ENCODE measurements at places on chromosomes 7 and 10. TPM values are rescaled to one million over a fixed set of nuclear protein-coding genes. Genes with fewer than 3 reads are reported as not detected.

The ZFYVE27 gene
- 18.8 TPM for total RNA-seq

The UPK3BL2 gene
- total RNA-seq = 2.6 TPM

The PRXL2A gene
- total RNA-seq = 195 TPM

The CPA2 gene
- total RNA-seq = not detected

The CADPS2 gene
- 48.0 TPM for total RNA-seq

The VTI1A gene
- total RNA-seq = 11.6 TPM

GRCh38 chr7:27973625-27974024 lies 207.0 kb downstream of the JAZF1 start:
- DNase-seq = no peak

- DNase-seq = no peak
These were observed 61.8 kb upstream of the EEPD1 start for GRCh38 chr7:36090976-36091873.

- DNase-seq = no peak
These were observed 48.1 kb upstream of the GLCCI1 start for GRCh38 chr7:7920481-7920880.

- peak; percentile 78 for DNase-seq
These were observed 6.5 kb downstream of the CHST12 start for GRCh38 chr7:2409745-2410414.

- DNase-seq = peak; percentile 56
These were observed 4.2 kb upstream of the UPP1 start for GRCh38 chr7:48084727-48085432.

GRCh38 chr10:76347832-76348231 lies 916.4 kb downstream of the LRMDA start:
- DNase-seq = no peak

DNA sequence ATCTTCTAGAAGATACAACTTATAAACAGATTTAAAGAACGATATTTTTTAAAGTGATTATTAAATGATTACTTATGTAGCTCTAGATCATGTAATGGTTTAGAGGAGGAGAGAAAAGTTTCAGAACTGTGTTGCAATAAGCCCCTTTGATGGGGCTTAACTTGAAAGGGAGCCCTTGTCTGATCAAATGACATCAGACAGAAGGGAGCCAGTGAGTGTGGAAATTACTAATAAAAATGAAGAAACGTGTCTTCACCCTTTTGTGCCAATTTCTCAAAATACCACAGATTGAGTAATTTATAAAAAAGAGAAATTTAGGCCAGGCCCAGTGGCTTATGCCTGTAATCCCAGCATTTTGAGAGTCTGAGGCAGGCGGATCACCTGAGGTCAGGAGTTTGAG lies 318.2 kb downstream of the EXOC4 start:
- no peak for DNase-seq

GRCh38 chr10:4643471-4643870 lies 182.5 kb upstream of the AKR1E2 start:
- DNase-seq = no peak

GRCh38 chr10:131183546-131184045 lies 127.9 kb downstream of the TCERG1L start:
- no peak for DNase-seq

GRCh38 chr10:49518982-49519578 lies 19.8 kb downstream of the ERCC6 start:
- peak; percentile 71 for DNase-seq

DNA sequence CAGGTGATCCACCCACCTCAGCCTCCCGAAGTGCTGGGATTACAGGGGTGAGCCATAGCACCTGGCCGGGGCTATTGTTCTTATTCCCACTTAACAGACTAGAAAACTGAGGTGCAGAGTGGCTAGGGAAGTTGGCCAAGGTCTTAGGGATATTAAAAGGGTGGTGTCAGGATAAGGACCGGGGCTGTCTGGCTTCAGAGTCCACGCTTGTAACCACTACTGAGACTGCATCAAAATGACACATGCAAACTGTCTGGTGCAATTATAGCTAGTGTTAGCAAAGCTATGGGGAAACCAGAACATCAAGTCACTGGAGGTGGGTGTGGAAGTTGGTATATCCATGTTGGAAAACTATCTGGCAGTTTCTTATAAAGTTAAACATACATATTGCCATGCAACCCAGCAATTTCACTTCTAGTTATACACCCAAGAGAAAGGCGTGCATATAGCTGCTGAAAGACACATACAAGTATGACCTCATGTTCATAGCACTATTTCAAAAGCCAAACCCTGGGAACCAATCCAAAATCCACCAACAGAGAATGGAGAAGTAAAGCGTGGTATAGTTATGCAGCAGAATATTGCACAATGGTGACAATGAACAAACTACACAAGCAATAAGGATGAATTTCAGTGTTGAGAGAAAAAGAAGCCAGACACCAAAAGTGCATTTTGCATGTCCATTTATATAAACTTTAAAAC lies 33.9 kb upstream of the EEPD1 start:
- peak; percentile 90 for DNase-seq

DNA sequence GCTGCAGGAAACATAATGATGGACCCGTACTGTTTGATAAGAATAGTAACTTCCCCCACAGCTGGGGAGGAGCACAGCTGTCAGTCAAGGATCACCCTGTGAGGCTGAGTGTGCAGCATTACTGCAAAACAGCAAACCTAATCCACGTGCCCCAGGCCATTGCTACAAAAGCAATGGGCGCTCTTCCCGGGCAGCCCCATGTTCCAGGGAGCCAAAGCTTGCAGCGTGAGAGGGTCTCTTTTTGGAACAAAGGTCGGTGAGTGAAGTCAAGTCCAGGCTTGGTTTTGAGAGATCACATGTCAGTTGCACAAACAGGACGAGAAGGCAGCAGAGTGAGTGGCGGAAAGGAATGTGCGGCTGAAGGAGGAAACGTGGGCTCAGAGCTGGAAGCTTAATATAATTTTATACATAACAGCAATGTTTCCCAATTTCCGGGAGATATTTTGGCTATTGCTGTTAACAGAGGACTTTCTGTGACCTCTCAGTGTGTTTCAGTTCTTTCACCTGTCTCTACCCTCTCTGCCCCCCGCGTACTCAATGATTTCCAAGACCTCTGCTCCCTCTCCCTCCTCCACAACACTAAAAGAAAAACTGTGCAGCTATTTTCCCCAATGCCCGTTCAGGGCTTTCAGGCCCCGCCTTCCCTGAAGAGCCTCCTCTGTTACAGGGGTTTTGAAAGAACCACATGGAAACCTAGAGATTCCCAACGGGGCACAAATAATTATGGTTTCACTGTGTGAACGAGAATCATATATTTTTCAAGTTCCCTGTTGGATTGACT lies 128.9 kb downstream of the MTPAP start:
- DNase-seq = peak; percentile 67

DNA sequence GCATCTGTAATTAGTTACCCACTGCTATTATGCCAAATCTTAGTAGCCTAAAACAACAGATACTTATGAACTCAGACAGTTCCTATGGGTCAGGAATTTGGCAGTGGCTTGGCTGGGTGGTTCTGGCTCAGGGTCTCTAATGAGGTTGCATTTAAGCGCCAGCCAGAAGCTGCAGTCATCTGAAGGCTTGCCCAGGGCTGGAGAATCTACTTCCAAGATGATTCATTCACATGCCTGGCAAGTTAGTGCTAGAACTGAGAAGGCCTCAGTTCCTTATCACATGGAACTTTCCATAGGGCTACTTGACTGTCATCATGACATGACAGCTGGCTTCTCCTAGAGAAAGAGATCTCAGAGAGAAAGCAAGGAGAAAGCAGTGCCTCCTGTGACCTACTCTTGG lies 121.3 kb downstream of the AVL9 start:
- DNase-seq = peak; percentile 71

DNA sequence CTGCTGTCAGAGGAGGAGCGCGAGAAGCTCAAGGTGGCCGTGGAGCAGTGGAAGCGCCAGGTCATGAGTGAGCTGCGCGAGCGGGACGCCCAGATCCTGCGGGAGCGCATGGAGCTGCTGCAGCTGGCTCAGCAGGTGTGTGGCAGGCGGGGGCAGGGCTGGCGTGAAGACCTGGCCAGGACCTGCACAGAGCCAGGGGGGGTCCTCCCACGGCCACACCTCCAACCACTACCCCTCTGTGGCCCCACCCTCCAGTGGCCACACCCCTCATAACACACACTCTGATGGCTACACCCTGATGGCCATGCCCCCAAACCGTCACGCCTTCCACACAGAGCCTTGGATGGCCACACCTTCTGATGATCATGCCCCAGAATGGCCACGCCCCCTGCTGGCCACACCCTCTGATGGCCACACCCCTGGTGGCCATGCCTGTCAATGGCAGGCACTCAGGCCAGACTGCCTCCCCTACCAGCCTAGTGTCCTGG lies 23.4 kb upstream of the DPYSL4 start:
- DNase-seq = no peak

Measured in lung microvascular endothelial cell (primary cell).